ENCODE measurements at places on chromosomes 7 and 10. TPM values are rescaled to one million over a fixed set of nuclear protein-coding genes. Genes with fewer than 3 reads are reported as not detected.

PLAU gene
- total RNA-seq: 0.67 TPM

GIMAP8 gene
- 9.4 TPM for total RNA-seq

DNA sequence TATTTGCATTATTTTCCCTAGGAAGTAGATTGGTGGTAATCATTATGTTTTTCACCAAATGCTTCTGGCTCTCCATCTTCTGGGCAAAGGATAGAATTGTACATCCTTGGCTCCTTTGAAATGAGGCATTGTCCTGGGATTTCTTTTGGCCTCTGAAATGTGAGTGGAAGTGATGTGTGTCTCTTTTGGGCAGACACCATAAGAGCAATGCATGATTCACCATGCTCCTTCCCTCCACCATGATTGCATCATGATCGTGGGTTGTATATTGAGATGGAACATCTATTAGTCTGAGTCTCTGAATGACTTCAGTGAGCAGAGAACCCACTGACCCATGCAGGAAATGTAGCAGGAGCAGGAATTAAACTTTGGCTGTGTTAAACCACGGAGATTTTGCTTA lies 49.2 kb downstream of the ADRA2A start:
- no peak for DNase-seq

DNA sequence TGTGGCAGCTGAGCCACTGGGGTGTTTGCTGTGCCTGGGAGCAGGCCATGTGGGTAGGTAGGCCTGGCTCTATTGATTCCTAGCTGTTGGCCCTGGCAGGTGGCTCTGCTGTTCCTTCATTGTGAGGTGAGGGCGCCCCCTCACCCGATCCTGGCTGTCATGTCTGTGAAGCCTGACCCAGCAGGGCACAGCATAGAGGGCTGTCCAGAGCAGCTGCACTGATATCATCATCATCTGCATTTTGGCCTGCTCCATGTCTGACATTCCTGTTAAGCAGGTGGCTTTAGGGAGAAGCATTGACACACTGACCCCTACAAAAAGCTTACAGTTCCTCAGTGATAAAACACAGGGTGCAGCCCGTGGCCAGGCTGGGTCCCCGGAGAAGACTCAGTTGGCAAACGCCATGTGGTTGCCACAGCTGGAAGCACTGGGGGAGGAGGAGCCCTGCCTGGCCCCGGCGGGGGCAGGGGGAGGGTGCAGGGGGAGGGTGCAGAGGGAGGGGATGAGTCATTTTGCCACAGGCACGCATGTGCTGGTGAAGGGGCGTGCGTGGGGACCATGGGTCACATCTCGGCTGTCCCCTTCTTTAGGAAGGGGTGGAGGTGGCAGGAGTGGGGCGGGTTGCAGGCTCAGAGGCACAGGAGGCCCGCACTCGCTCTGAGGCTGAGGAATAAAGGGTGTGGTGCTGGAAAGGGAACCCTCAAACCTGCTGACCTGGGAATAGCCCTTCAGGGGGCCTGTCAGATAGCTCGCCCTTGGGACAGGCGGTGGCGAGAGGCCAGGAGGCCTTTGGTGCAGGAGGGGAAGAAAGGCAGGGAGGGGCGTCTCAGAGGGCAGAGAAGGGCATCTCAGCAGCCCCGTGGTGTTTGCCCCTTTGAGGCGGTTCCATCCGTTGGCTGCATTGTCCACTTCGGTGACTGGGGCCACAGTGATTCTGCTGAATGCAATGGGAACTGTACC lies 31.6 kb downstream of the IKZF1 start:
- DNase-seq: peak; percentile 34

DNA sequence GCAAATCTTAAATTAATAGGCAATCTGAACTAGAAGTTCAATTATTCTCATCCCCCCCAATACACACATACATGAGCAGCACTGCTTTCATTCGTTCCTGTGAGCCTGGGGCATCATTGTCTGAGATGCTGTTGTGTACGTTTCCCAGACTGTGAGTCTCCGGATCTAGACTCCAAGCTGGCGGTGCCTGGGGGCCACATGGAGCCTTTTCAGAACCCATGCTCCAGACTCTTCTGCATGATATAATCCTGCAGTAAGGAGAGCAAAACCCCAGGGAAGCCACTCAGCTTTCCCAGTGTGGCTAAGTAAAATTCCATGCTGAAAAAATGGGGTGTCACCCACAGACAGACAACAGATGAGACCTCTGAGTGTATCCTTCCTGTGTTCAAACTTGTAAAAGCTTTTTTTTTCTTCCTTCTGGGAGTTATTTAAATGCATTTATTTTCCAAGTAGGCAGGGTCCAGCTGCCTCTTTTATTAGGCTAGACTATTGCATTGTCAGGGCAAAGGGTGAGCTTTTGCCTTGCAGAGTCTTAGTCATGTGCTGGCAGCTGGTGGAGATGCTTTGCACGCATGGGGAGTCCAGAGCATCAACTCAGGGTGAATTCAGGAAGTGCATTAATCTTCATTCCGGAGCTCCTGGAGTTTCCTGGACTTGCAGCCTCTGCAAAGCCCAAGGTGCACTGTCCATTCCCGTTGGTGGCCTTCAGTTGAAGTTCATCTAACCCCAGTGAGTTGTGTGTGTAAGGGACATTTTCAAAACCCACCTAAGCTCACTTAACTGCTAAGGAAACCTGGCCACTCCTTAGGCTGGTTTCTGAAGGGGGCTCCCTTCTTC lies 185.7 kb upstream of the ADO start:
- peak; percentile 17 for DNase-seq

CDK6 gene
- 35.0 TPM for total RNA-seq

CALN1 gene
- total RNA-seq: 0.14 TPM

PDCD4 gene
- 25.9 TPM for total RNA-seq

SPDYE8 gene
- not detected for total RNA-seq

GRCh38 chr7:129434675-129435318 lies 565 bp downstream of the STRIP2 start:
- peak; percentile 38 for DNase-seq

GRCh38 chr10:24952707-24953645 lies 570 bp upstream of the PRTFDC1 start:
- no peak for DNase-seq

GRCh38 chr10:93767724-93768399 lies 10.1 kb downstream of the LGI1 start:
- no peak for DNase-seq

GRCh38 chr7:26185131-26185843 lies 15.3 kb downstream of the HNRNPA2B1 start:
- DNase-seq: no peak

- no peak for DNase-seq
These were observed 409.4 kb downstream of the EXOC4 start for GRCh38 chr7:133662276-133662675.

GPC2 gene
- 0.79 TPM for total RNA-seq

HTR5A gene
- not detected for total RNA-seq

DNA sequence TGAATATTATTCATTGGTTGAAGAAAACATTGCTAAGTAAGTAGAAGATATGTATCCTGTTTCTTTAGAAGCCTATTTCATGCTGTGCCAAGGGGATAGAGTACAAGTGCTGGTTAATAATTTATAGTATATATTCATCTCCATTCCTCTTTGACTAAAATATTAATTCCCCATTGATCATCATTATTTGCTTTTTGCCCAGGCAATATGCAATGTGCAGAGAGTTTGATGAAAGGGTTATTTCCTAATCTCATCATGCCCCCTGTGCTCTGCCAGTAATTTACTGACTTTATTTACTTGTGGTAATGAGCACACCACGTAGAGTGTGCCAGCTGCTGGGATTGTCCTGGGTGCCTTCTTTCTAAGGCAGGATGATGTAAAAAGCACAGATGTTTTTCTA lies 180.9 kb downstream of the REEP3 start:
- DNase-seq: no peak

- no peak for DNase-seq
These were observed 90.9 kb downstream of the DIP2C start for GRCh38 chr10:598415-599170.

DNA sequence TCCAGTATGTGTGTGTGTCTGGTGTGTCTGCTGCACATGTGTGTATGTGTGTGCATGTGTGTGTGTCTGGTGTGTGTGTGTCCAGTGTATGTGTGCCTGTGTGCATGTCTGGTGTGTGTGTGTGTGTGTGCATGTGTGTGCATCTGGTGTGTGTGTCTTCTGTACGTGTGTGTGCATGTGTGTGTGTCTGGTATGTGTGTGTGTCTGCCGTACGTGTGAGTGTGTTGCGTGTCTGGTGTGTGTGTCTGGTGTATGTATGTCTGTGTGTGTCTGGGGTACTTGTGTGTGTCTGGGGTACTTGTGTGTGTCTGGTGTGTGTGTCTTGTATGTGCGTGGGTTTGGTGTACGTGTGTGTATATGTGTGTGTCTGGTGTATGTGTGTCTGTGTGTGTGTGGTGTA lies 289.1 kb upstream of the SHH start:
- no peak for DNase-seq

DNA sequence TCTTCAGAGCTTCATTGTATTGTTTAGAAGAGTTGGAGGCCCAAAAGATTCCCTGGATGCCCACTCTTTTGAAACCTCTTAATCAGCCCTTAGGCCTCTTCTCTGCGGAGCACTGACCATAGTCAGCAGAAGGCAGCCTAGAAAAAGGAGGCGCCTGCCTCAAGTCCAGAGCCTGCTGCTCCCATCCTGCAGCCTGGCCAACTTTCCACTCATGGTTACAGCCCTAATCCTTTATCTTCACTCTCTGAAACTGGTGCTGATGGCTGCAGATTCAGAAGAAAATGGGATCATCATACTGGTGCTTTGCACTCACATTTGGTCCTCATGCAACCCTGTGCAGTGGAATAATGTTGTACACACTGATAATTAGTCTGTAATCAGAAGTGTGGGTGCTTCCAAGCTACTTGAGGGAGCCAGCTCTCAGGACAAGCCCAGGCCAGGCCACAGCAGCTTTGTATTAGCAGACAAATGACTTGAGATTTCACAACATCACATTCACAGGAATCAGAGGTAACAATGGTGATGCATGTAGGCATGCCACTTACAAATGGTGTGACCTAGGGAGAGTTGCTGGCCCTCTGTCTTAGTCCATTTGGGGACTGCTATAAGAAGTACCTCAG lies 272.9 kb downstream of the GALNT17 start:
- no peak for DNase-seq

PRKCQ gene
- total RNA-seq: 0.75 TPM

UCMA gene
- total RNA-seq: not detected

SRRM3 gene
- total RNA-seq: 0.08 TPM
